C1 segment of cervical spinal cord (tissue), 14 donors: ENCODE measurements at places on chromosomes 12 and 14.

GRCh38 chr12:57309420-57309819 is 58.4 kb upstream of the STAC3 start:
- DNase-seq, result no peak

GRCh38 chr14:102594514-102595175 is 2.2 kb downstream of the RCOR1 start:
- no peak for DNase-seq

DNA sequence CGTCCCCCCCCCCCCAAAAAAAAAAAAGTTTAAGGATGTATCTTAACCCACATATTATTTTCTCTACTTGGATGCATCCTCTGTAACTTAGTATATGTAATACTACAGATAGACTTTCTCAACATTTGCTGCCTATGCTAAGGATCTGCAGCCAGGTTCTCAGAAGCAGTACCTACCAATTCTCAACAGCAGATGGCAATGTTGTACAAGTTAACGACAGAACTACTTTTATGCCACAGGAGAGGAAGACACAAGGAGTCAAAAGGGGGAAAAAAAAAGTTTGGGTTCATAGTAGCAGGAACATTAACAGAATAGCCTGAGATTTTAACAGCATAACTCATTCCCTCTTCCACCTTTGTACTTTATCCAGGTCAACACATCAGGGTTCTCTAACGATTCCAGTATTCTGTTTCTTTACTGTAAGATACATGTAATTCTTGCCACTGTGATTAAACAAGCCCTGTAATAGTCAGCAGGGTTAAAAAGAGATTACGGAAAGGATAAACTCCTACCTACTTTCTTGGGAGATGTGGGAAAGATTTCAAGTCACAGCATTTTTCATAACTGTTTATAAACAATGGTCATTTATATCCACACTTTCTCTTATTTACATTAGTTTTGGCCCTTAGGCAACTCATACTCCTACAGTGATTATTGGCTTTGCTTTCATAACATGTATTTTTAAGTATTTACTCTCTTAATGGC is 5.7 kb upstream of the NEK9 start:
- DNase-seq, result peak; percentile 21

DNA sequence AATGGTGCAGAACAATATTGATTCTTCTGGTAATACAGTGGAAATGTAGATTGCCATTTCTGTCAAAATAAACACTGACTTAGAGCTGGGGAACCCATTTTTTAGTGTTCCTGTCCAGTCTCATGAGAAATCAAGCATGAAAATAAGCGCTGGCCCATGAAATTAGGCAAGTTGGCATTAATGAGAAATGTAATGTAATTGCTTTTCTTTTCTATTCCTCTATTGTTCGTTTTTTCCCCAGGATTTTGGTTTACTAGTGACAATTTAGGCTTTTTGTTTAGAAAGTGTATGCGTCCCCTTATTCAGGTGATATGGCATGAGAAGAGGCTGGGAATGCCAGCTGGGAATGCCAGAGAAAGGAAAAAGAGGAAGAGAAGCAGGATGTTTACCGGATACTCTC is 64.4 kb upstream of the KICS2 start:
- DNase-seq, result no peak

GRCh38 chr12:47184813-47185212 is 105.1 kb upstream of the AMIGO2 start:
- no peak for DNase-seq

GRCh38 chr12:29224572-29224971 is 75.5 kb downstream of the FAR2 start:
- DNase-seq, result no peak
